ENCODE measurements at places on chromosomes 2 and 18.

DNA sequence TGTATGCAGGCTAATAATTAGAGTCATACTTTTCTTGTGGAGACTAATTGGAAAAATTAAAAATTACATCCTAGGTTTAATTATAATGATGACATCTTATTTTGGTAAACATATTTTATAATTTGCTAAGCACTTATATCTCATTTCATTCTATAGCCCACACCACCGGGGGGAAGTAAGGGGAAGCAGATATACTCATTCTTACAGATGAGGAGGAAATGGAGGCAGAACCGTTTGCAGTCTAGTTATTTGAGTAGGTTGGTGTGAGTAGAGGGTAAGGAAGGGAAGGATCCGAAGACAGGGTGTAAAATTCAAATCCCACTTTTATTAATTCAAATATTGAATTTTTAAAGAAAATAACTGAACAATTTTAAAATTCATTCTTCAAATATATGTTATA, 3.7 kb downstream of the ITGAV start:
- no peak for DNase-seq

DNA sequence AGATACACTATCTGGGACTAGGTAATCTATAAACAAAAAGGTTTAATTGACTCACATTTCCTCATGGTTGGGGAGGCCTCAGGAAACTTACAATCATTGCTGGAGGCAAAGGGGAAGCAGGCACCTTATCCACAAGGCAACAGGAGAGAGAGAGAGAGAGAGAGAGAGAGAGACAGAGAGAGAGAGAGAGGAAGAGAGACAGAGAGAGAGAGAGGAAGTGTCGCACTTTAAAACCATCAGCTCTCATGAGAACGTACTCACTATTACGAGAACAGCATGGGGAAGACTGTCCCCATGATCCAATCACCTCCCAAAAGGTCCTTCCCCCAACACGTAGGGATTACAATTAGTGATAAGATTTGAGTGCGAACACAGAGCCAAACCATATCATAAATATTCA, 253.5 kb upstream of the TRIB2 start:
- no peak for DNase-seq

DNA sequence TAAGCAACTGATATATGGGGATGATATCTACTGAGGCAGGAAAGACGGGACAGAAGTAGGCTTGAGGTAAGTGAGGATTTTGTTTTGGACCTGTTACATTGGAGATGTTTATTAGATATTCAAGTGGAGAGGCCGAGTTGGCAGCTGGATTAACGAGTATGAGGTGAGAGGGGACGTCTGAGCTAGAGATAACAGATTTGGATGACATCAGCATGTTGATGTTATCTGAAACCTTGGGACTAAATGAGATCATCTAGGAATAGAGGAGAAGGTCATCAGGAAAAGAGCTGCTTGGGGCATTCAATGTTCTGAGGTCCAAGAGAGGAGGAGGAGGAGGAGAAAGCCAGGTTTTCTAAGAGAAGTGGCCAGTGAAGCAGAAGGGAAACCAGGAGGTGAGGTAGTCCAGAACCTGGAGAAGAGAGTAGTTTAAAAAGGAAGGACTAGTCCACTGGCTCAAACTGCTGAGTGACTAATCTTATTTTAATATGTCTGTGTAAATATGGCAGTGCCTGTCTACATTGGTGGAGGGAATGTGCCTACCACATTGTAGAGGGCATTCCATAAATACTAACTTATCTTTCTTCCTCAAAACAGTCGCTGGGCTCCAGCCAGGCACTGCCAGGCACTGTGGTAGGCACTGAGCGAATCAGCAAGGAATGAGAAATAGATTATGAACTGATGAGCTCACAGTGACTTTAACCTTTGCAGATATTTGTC, 488.3 kb downstream of the DLGAP1 start:
- no peak for DNase-seq

GRCh38 chr18:79195716-79196683, 126.8 kb downstream of the ATP9B start:
- DNase-seq, result no peak

GRCh38 chr2:28227498-28227897, 165.2 kb upstream of the FOSL2 start:
- no peak for DNase-seq

- DNase-seq, result no peak
These were observed 41.5 kb upstream of the MC4R start for GRCh38 chr18:60413944-60414547.

- no peak for DNase-seq
These were observed 8.3 kb downstream of the NEMP2 start for GRCh38 chr2:190526105-190526750.

DNA sequence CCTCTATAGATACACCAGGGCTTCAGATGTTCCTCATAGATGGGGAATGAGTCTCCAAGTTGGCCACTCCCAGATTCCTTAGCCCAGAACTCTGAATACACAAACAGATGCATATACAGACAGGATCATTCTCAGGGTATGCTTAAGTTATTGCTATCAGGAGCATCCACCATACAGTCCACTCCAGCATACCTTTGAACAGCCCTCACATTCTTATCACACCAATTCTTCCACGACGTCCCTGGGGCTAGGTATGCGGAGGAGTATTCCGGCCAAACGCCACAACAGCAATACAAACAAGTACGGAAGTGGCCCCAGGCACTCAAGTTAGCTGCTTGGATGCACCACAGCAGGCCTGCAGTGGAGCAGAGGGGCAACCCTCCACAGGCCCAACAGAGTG, 312.5 kb upstream of the CHAC2 start:
- DNase-seq, result no peak

- DNase-seq, result no peak
These were observed 399.0 kb upstream of the LRRTM1 start for GRCh38 chr2:80703532-80703931.

DNA sequence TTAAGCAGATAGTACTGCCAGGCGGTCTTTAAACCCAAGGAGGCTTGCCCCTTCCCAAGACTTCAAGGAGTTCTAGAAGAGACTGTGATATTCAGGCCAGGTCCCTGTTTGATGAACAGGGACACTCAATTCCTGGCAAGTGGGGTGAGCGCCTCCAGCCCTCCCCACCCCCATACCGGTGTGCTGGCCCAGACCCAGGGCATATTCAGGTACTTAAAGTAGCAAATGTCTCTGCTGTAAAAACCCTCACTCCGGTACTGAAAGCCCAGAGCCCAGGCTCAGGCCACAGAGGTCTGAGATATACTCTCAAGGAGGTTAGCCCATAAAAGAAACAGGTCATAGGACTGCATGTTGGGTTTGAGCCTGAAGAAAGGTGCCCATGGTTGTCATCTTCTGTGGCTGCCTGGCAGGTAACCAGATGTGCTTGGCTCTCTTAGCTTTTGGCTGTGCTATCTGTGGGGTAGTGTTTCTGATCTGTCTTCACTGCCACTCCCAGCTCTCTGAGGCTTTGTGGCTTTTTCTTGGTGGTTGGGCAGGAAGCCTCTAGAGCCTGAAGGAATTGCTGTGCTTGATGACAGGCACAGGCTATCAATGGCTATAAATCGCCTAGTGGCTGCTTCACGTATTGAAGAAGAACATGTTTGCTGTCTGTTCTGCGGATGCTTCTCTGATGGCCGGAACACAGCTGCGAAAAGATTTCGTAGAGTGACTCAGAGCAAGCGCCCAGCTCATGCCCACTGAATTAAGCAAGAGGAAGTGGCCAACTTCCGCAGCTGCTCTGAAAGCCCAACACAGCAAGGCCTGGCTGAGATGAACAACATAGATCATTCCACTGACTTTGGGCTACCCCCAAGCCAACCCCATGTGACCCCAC, 63.3 kb upstream of the ALPP start:
- DNase-seq, result no peak

DNA sequence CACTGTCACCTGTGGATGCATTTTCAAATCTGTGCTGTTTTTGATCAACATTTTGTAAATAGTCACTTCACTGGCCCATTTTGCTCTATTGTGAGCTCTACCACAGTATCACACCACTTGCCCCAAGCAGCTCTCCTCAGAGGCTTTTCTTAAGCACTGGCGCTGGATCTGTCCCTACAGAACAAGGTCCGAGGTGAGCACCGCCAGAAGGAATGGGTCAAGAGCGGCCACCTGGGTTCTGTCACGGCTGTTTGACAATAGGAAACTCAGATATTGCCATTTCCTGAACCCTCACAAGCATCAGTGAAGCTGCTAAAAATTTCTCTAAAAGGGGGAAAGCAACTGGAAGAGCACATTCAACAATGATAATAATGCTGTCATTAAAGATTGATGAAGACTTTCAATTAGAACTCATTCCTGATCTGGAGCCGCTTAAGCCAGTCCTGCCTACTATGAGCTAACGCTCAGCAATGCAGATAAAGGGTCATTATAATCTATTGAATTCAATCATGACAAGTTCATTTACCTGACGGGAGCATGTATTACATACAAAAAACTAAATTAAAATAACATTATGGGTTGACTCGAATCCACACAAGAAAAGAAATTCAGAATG, 514.0 kb downstream of the GALR1 start:
- DNase-seq, result no peak

- DNase-seq, result no peak
These were observed 1.0 kb upstream of the ROCK1 start for GRCh38 chr18:21112543-21113105.

- no peak for DNase-seq
These were observed 166.1 kb downstream of the CLIP4 start for GRCh38 chr2:29281086-29281915.

GRCh38 chr2:70607121-70607561, 53.5 kb upstream of the TGFA start:
- DNase-seq, result no peak

DNA sequence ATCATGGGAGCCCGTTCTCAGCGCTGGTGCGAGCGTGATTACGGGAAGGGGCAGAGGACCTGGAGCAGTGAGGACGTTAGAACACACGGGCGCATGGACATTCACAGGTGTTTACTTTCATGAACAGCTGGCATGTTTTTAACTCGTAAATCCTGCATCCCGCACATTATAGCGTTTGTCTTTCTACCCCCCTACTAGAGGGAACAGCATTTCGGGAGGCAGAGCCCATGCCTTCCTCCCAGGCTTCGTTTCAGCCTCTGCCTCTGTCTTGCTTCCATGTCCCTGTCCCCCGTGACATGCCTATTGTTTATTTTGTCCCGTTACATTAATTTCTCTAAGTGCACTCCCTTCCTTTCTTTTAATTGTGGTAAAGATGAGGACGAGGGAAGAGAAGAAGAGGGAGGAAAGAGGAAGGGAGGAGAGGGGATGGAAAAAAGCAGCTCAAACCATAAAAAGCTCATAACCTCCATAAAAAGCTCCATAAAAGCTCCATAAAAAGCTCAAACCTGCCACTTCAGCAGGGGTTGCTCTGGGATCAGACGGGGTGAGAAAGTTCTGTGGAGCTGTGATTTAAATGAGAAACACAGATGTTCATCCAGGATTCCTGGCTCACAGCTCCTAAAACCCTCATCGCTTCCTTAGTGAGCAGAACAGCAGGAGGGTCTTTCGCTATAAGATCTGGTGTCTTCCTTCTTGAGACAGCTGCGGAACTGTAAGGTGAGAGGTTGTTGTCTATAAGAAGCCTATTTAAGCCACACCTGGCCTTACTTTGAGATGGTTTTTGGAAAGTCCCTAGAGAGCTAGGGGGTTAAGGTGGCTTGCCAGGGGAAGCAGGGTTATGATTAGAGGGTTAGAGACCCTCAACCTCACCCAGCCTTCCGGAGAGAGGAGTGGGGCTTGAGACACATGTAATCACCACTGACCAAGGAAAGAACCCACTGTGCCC, 66.6 kb upstream of the SNTG2 start:
- DNase-seq, result no peak

DNA sequence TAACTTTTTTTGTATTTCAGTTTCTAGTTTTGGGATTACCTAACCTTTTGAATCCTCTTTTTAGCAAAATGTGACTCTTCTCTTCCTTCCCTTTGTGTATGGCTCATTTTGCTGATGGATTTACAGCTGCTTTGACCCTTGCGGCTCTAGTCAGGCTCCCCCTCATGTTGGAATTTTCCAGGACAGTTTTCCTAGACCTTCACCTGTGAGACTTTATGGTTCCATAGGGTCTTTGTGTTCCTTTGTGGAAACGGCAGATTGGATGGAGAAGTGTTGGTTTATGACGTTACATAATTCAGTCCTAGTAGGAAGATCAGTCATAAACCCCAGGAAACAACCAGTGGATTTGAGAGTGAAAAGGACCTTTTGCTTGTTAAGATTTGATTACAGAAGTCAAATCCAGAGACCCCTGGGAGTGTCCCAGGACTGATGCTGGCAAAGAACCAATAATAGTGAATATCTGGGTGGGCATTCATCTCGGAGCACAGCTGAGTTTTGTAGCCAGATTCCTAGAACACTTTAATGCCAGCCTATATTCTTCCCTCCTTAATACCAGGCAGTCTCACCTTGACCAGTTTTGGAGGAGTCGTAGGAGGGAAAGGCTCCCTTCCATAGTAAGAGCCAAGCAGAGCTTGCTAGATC, 42.7 kb downstream of the SOCS6 start:
- DNase-seq, result no peak

DNA sequence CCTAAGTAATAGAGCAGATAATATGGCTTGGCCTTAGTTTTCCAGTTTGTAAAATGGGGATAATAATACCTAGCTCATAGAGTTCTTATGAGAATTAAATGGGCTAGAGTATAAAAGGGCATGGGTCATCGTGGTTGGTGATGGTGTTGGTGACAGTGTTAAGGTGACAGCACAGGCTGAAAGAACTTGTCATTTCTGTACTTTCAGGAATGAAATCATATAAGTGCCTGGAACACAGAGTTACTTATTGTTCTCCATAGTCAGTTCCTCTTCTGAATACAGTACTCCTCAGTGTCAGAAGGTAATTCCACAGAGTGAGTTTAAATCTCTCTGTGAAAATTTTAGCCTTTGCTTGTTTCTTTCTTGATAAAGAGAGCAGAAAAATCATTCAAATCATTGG, 42.4 kb downstream of the KIF5C start:
- DNase-seq, result no peak

GRCh38 chr2:162233197-162233596, 10.0 kb downstream of the FAP start:
- peak; percentile 27 for DNase-seq

GRCh38 chr2:235563056-235563910, 69.4 kb downstream of the AGAP1 start:
- no peak for DNase-seq

- no peak for DNase-seq
These were observed 11.6 kb upstream of the TBC1D8 start for GRCh38 chr2:101162561-101163330.

DNA sequence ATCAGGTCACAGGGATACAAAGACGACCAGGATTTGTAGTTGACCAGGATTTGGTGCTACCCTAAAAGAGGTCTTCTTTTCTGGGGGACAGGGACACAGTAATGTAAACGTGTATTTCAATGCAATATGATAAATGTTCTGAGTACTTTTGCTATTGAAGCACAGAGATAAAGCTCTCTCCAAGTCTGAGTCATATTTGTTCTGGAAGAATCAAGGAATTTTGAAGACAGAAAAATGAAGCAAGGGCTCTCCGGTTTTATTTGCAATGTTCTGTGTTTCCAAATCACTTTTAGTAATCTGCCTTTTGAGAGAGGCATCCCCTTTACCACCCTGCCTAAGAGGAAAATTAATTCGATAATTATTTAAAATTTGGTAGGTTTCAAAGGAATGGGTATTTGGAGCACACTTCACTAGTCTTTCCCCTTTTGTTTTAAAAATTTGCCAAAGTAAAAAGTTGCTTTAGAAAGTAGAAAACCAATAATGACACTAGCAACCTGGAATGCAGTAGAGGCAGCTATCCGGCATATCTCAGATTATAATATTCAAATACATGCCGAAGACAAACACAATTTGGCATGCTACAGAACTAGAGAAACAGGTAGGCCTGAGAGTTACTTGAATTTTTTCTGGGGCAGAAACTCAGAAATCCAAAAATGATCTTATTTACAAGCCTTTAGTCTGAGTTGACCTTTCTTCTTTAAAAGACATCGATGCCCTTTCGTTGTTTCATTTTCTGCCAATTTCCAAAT, 82.7 kb downstream of the MREG start:
- DNase-seq, result peak; percentile 29
